Stimulated activated naive CD8-positive, alpha-beta T cell treated with anti-CD3 and anti-CD28 coated beads, Interleukin-15, Interleukin-2, amounts not matched to agents 100 U/mL and 50 U/mL, for 24 hours (primary cell): ENCODE measurements at places on chromosomes 2 and 18.

GRCh38 chr2:128043041-128043440, 15.2 kb upstream of the SAP130 start:
- DNase-seq: no peak

DNA sequence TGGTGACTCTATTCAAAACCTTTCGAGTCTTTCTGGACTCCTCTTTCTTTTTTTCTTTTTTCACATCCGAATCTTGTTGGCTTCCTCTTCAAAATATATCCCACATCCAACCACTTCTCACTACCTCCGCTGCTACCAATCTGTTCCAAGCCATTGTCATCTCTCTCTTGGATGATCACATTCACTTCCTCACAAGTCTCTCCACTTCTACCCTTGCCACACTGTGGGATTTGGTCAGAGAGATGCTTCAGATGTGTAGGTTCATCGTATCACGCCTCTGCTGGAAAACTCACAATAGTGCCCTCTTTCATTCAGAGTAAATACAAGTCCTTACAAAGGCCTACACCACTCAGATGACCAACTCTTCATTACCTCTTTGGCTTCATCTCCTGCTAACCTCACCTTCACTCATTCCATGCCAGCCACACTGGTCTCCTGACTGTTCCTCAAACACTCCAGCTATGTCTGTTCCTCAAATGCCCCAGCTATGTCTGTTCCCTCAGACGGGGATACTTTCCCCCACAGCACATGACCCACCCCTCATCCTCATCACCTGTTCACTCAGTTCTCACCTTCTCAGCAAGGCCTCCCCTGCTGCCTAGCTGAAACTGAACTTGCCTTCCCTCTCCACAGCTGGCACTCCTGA, 67.2 kb upstream of the PELI1 start:
- DNase-seq: no peak

GRCh38 chr2:144261336-144261735, 258.6 kb downstream of the ZEB2 start:
- DNase-seq: no peak

GRCh38 chr2:1658394-1659151, 85.7 kb downstream of the PXDN start:
- no peak for DNase-seq

DNA sequence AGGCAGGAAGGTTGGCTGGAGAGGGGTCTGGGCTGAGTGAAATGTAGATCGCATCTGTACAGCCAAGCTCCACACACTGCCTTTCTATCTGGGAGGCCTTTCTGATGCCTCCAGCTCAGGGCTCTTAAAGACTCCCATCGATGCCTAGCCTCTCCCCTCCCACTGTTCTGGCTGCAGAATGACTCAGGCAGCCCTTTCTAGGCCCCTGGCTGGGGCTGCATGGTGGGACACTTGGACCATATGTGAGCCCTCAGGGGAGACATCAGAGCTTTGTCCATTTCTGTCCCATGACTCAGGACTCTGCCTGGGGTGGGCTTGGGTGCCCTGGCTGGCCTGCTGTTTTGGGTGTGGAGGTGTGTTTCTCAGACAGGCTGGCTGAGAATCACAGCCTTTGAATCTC, 101.3 kb downstream of the CELF4 start:
- DNase-seq: no peak

DNA sequence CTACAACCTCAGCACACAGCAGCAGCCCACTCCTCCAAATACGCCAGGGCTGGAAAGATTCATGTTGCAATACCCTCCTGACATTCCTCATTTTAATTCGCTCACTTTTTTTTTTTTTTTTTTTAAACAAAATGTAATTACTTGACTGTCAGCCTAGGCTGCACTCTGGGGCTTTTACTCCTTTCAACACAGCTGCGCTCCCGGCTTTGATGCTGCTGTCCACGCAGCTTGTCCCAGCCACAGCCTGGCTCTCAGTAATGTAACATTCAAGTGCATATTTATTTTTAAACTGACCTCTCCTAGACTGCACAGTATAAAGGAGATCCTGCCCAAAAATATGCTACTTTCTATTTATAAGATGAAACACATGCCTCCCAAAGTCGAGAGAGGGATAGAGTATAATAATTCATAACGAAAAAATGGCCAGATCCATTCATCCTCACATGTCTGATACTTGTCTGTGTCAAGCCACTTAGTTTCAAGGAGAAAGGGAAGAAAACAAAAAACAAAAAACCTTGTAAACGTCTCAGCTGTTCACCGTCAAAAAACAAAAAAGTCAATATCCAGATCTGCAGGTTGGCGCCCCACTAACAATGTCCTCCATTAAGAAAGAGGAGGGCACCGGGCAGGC, 949 bp downstream of the CDC42EP3 start:
- DNase-seq: no peak

GRCh38 chr18:24609254-24609653, 148.8 kb downstream of the HRH4 start:
- no peak for DNase-seq

- peak; percentile 65 for DNase-seq
Measured at GRCh38 chr2:176096986-176097819, 2.4 kb upstream of the HOXD12 start.

- no peak for DNase-seq
Measured at GRCh38 chr2:43269074-43269572, 42.7 kb upstream of the ZFP36L2 start.

GRCh38 chr2:141534666-141535362, 596.0 kb downstream of the LRP1B start:
- DNase-seq: no peak

DNA sequence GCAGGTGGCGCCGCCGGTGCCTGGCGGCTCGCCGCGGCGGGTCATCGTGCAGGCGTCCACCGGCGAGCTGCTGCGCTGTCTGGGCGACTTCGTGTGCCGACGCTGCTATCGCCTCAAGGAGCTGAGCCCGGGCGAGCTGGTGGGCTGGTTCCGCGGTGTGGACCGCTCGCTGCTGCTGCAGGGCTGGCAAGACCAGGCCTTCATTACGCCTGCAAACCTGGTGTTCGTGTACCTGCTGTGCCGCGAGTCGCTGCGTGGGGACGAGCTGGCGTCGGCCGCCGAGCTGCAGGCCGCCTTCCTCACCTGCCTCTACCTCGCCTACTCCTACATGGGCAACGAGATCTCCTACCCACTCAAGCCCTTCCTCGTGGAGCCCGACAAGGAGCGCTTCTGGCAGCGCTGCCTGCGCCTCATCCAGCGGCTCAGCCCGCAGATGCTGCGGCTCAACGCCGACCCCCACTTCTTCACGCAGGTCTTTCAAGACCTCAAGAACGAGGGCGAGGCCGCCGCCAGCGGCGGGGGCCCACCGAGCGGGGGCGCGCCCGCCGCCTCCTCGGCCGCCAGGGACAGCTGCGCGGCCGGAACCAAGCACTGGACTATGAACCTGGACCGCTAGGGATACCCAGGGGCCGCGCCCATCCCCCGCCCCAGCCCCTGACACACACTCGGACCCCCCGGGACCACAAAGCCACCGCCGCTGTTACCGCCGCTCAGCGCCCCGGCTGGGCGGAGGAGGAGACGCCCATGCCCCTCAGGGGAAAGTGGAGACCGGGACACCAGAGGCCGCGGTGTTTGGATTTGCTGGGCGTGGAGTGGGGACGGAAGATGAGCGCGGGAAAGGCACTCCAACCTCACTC, 1.1 kb downstream of the CDK5R2 start:
- DNase-seq: no peak

GRCh38 chr2:159213296-159213695, 73.2 kb downstream of the WDSUB1 start:
- DNase-seq: no peak

DNA sequence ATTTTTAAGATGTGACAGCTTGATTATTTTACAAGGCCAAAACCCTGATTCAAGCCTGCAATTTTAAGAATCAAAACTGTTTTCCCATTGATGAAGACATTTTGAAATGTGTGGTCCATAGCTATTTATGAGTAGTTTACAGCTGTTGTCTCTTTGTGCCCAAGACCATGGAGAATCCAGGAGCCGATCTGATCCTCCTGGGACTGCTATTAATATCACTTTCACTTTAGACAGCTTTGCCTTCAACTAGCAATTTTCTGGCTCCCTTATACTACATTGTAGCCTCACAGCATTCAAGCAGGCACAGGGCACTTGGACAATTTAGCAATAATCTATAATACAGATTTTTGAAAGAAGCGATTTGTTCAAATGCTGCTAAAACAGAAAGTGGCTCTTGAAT, 172.9 kb downstream of the SLC8A1 start:
- DNase-seq: no peak

- DNase-seq: no peak
Measured at GRCh38 chr2:29227935-29228675, 112.9 kb downstream of the CLIP4 start.

DNA sequence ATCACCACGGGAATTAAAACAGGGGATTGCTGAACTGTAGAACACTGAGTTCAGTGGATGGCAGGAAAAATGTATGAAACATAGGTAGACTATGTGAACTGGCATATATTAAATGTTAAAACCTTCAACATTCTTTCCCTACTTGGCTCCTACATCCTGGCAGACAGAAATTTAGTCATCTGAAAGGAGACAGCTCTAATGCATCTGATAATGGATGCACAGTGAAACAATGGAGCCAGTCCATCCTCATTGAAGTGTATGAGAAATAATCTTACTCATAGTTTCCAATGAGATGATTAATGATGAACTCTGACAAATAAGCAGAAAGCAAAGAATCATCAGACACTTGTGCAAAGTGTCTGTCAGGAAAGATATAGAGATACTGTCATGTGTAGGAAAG, 1629.7 kb upstream of the TMEFF2 start:
- DNase-seq: no peak
